ENCODE measurements at places on chromosomes 6 and 20. TPM values are rescaled to one million over a fixed set of nuclear protein-coding genes. Genes with fewer than 3 reads are reported as not detected.
A peak's percentile ranks its signal among the peaks of the same experiment; 100 is the strongest.

GRCh38 chr20:34705397-34706301 is 1.5 kb downstream of the TP53INP2 start:
- H3K36me3 ChIP-seq: no peaks in the 10 kb centered on the region
- DNase-seq: no peak
- H3K4me1 ChIP-seq: peaks cover 26% of the 10 kb centered on the region
- peak overlapping the region; percentile 0 for H3K27ac ChIP-seq

DNA sequence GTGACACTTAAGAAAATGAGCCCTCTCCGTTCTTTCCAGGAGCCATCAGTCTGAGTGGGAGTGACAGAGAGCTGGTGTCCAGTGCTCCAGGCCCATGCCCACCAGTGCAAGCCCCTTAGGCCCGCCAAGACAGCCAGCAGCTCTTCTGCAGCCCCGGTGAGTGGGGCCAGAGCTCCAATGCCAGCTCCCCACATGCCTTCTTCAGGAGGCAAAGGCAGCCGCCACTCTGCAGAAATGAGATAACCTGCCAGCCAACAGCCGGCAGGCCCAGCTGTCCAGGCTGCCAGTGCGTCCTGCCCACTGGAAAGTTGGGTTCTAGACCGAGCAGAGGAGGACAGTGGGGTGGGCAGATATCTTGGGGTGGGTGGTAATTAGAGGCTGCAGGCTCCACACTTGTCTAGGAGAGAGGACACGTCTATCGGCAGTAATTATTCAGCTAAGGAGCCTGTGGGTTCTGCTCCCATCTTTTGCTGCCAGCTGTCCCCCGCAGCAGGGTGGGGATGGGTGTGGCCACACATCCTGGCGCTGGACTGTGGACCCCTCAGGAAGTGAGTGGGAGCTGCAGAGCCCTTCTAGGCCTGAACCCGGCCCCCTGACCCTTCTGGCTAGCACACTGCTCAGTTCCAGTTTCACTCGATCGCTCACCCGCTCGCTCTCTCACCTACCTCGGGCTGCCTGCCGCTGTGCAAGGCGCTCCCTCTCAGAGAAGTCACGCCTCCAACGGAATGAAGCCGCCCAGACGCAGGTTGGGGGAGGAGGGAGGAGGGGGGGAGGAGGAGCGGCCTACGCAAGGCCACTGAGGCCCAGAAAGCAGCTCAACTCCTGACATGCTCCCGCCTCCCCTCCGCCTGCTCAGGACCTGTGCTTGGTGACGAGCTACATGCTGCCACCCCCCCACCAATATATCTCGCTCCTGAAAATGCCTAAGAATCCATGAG is 3.6 kb downstream of the GRM4 start:
- H3K4me1 ChIP-seq: peaks cover 4% of the 10 kb centered on the region
- H3K4me3 ChIP-seq: no peak overlapping the region
- H3K27ac ChIP-seq: no peak overlapping the region
- no peaks in the 10 kb centered on the region for H3K27me3 ChIP-seq
- H3K36me3 ChIP-seq: no peaks in the 10 kb centered on the region
- DNase-seq: no peak

DNA sequence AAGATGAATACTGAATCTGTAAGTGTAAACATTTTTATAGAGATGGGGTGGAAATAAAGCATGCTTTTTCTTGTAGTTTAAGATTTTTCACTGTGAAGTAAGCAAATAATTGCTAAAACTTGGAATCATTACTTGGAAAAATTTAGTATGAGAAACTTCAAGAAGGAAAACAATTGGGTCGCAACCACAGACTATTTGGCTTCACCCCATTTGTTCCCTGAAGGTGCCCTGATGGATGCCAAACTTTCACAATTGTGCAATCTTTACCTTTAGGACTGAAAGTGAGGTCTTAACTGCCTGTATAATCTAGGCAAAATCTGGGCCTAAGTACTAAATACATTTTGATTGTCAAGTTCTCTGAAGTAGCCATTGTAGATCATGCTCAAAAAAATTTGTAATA is 330.1 kb downstream of the HDGFL1 start:
- H3K36me3 ChIP-seq: no peaks in the 10 kb centered on the region
- H3K4me1 ChIP-seq: no peaks in the 10 kb centered on the region
- DNase-seq: no peak
- no peak overlapping the region for H3K4me3 ChIP-seq

DNA sequence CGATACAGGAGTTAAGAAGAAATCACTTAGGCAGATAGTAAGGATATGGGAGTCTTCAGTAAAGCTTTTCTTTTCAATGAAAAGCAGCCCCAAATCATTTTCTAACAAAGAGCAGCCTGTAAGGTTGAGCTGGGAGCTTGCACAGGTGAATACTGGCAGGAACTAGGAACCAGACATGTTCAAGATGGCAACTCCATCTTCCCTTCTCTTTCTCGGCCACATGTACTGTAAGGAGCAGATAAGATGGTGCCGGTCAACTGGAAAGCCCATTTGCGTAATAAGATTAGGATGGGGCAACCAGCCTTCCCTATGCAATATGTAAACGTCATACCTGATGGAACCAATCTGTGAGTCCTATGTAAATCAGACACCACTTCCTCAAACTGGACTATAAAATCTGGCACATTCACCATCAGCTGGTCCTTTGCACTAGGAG is 46.2 kb upstream of the RNGTT start:
- DNase-seq: no peak
- H3K4me1 ChIP-seq: no peaks in the 10 kb centered on the region
- no peaks in the 10 kb centered on the region for H3K27me3 ChIP-seq
- H3K27ac ChIP-seq: no peak overlapping the region

DNA sequence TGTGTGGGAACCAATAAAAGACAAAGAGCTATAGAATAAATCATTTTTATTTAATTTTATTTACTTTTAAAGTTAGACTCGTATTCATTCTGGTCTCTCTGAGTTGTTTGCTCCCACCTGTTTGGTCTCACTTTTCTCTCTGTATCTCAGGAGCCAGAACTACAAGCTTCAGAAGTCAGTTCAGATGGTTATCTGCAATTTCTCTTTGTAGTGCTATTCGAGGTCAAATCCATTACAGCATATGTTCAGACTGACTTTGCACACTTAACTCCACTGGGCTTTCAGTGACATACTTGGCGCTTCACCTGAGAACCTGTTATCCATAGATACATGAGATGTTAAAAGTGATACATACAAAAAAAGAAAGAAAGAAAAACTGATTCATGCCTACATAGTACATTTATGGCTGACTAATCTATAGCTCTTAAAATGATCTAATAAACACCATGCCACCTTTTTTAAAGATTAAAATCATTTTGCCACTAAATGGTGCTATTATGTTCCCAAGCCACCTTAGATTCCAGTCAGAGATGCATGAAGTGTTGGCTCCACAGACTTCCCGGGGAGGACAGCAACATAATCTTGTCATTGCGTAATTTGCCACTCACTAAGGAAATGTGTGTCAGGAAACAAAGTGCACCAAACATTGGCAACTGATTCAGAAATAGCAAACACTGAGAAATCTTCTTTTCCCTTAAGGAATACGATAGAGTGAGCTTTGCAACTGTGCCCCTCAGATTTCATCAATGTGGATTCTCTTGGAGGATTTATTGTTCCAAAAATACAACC is 396.7 kb downstream of the HACE1 start:
- H3K27ac ChIP-seq: no peak overlapping the region
- no peak for DNase-seq
- no peak overlapping the region for H3K4me3 ChIP-seq

GRCh38 chr6:10621213-10621612 is 73.2 kb downstream of the C6orf52 start:
- H3K4me3 ChIP-seq: no peak overlapping the region
- H3K36me3 ChIP-seq: no peaks in the 10 kb centered on the region
- H3K27ac ChIP-seq: no peak overlapping the region
- no peaks in the 10 kb centered on the region for H3K27me3 ChIP-seq

DNA sequence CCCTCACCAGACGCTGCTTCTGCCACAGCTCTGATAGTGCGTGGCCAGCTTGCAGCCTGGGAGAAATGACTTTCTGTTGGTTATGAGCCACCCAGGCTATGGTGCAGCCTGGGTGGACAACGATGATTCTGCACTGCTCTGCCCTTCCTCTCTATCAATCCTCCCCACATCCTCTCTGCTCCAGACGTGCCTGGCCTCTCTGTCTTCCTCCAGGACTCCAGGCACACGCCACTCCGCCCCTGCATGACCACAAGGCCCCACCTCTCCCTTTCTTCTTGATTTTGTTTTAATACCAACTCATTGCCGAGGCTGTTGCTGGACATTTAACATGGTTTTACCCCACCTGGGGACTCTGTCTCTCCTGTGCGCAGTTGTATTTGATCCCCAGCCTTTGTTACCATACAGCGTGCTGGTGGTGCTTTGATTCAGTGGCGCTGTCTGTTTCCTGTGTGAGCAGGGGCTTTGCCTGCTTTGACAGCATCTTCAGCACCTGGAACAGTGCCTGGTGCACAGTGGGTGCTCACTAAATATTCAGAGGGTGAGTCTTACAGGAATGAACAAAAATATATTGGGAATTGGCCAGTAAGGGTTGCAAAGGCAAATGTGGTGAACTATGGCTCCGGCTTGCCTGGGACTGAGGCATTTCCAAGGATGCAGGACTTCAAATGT is 280.9 kb downstream of the CDH26 start:
- no peak for DNase-seq
- H3K36me3 ChIP-seq: no peaks in the 10 kb centered on the region
- H3K4me3 ChIP-seq: no peak overlapping the region

GRCh38 chr20:2340136-2340535 is 40.6 kb upstream of the TGM6 start:
- H3K27me3 ChIP-seq: no peaks in the 10 kb centered on the region
- H3K36me3 ChIP-seq: no peaks in the 10 kb centered on the region
- no peak overlapping the region for H3K27ac ChIP-seq
- no peak overlapping the region for H3K4me3 ChIP-seq

GRCh38 chr20:55515832-55516231 is 489.5 kb downstream of the CBLN4 start:
- no peaks in the 10 kb centered on the region for H3K27me3 ChIP-seq
- no peaks in the 10 kb centered on the region for H3K36me3 ChIP-seq
- H3K4me3 ChIP-seq: no peak overlapping the region
- no peak overlapping the region for H3K27ac ChIP-seq
- H3K4me1 ChIP-seq: no peaks in the 10 kb centered on the region
- no peak for DNase-seq

GRCh38 chr6:77368660-77369313 is 94.5 kb downstream of the HTR1B start:
- peak overlapping the region; percentile 65 for H3K4me3 ChIP-seq
- H3K4me1 ChIP-seq: 0 out of 2 replicates have a peak, but pooled peaks cover 3% of the 10 kb centered on the region
- DNase-seq: peak; percentile 18
- no peaks in the 10 kb centered on the region for H3K27me3 ChIP-seq
- peak overlapping the region; percentile 41 for H3K27ac ChIP-seq

GRCh38 chr6:84243240-84243639 is 15.8 kb upstream of the CEP162 start:
- no peak overlapping the region for H3K4me3 ChIP-seq
- H3K27ac ChIP-seq: no peak overlapping the region
- H3K27me3 ChIP-seq: no peaks in the 10 kb centered on the region
- no peaks in the 10 kb centered on the region for H3K4me1 ChIP-seq
- DNase-seq: no peak

DNA sequence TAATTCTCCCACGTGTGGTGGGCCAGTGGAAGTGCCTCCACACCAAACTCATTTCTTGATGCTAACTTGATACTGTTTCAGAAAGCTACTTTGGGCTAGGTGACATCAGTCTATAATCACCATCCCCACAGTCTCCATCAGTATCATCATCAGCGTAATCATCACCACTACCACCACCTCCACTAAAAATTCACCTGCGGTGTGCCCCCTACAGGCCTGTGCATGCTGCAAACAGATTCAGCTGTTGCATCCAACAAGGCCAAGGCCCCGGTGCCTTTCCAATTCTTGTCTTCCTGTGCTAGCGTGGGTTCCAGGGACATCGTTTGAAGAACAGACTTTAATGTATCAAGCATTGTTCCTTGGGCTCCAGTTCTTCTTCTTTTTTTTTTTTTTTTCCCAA is 201.3 kb upstream of the EXOC2 start:
- no peak overlapping the region for H3K27ac ChIP-seq
- H3K36me3 ChIP-seq: no peaks in the 10 kb centered on the region
- H3K4me3 ChIP-seq: no peak overlapping the region
- no peaks in the 10 kb centered on the region for H3K4me1 ChIP-seq
- no peak for DNase-seq
- no peaks in the 10 kb centered on the region for H3K27me3 ChIP-seq

GRCh38 chr6:127496471-127496870 is 22.7 kb downstream of the MTCL3 start:
- no peaks in the 10 kb centered on the region for H3K4me1 ChIP-seq
- DNase-seq: no peak
- H3K4me3 ChIP-seq: no peak overlapping the region
- no peak overlapping the region for H3K27ac ChIP-seq
- H3K36me3 ChIP-seq: no peaks in the 10 kb centered on the region

GRCh38 chr20:11296221-11296620 is 621.5 kb upstream of the BTBD3 start:
- no peak for DNase-seq
- H3K36me3 ChIP-seq: no peaks in the 10 kb centered on the region
- H3K4me1 ChIP-seq: no peaks in the 10 kb centered on the region

DNA sequence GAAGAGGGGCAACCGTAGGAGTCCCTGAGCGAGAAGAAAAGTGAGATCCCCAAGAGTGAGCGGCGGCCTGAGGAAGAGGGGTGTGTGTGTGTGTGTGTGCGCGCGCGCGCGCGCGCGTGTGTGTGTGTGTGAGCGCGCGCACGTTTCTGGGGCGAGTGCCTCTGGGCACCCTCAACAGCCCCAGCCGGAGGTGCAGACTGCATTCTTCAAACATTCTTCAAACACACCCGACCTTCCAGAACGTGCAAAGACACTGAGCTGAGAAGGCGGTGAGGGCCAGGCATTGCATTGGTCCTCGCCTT is 76.2 kb upstream of the FOXP4 start:
- no peaks in the 10 kb centered on the region for H3K36me3 ChIP-seq
- peak overlapping the region; percentile 44 for H3K27ac ChIP-seq
- no peaks in the 10 kb centered on the region for H3K27me3 ChIP-seq
- DNase-seq: no peak
- no peaks in the 10 kb centered on the region for H3K4me1 ChIP-seq

- no peak for DNase-seq
- peaks cover 8% of the 10 kb centered on the region for H3K4me1 ChIP-seq
- H3K36me3 ChIP-seq: no peaks in the 10 kb centered on the region
- no peak overlapping the region for H3K4me3 ChIP-seq
- no peak overlapping the region for H3K27ac ChIP-seq
Observed at GRCh38 chr20:41213150-41213820, 75.9 kb downstream of the PLCG1 start.

Gene SERPINB1
- 73.2 TPM for total RNA-seq

Gene GNAS-AS1
- not detected for total RNA-seq

Gene TUBB2B
- 0.86 TPM for total RNA-seq

Gene PLCB4
- 2.5 TPM for total RNA-seq

Gene GZF1
- total RNA-seq: 10.4 TPM

Gene MAPK14
- total RNA-seq: 34.2 TPM

Gene SYNDIG1
- total RNA-seq: not detected
